ENCODE measurements at places on chromosomes 12 and 14.

- DNase-seq = peak; percentile 75
These were observed 30.1 kb downstream of the LRFN5 start for GRCh38 chr14:41636492-41637392.

GRCh38 chr12:71208053-71208685, 50.4 kb upstream of the TSPAN8 start:
- peak; percentile 58 for DNase-seq

- DNase-seq = no peak
These were observed 5.7 kb downstream of the OR10A7 start for GRCh38 chr12:55226523-55226922.

- DNase-seq = no peak
These were observed 51.1 kb upstream of the HIF1A start for GRCh38 chr14:61644175-61644574.

DNA sequence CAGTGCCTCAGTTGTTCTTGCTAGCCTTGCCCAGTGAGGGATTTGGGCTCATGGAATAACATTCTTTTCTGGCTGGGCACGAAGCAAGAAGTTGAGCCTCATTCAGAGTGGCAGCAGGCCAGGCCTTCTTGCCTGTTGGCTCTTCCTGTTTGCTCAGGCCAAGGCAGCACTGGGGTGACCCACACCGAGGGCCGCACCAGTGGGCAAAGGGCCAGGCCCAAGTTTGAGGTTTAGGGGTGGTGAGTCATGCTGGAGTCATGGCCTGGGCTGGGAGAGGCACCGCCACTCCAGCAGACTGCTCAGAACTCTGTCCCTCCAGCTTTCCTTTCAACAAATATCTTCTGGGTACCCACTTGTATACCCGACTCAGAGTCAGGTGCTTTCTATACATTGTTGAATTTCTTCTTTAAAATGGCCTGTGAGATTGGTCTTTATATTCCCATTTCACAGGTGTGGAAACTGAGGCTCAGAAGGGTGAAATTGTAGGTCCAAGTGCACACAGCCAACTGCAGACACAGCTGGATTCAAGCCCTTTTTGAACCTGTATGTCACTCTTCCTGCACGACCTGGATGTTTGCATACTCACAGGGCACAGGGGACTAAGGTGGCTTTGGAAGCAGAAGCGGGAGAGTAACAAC, 279.4 kb downstream of the FOXN3 start:
- no peak for DNase-seq

DNA sequence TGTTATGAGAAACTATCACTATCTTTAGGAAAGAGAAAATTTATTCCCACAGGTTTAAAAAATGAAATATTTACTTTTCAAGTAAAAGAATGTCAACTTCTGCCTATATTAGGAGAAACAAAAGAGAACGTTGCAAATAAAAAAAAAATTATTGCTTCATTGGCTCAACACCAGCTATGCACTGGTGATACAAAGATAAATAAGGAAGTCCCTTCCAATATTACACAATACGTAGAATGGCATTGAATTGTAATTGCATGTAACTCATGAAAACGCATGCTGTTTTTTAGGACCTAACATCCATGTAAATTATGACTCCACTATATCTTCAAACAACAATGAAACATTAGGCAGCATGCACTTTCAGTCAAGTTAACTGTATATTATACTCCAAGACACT, 56.4 kb upstream of the RERGL start:
- DNase-seq = no peak

DNA sequence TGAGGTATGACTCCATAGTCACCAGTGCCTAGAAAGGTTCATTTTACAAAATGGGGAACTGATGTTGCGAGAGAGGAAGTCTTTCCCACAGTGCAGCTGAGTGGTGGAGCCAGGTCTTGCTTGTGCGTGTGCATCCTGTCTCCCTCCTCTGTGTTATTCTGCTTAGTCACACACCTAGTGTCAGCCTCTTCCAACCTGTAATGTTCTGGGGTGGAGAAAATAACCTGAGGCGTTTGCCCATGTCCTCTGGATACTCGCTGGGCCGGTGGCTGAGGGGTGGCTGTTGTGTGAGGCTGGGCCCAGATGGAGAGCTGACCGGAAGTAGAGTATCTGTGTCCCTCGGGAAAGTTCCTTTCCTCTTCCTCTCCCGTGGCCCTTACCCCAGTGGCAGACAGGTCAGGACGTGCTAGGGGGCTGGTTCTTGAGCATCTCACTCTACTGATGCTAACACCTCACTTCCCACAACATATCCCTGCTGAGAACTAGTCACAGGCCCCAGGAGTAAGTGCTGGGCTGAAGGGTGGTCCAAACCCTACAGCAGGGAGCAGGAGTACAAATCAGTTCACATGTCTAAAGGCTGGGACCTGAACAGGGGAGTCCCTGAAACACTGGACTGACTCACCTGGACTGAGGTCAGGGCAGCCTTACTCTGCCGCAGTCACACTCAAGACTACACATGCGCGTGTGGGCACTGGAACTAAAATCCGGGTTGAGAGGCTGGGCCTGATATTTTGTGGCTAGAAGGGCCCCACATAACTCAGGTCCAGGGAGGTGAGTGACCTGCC, 7.0 kb downstream of the MLF2 start:
- DNase-seq = no peak

DNA sequence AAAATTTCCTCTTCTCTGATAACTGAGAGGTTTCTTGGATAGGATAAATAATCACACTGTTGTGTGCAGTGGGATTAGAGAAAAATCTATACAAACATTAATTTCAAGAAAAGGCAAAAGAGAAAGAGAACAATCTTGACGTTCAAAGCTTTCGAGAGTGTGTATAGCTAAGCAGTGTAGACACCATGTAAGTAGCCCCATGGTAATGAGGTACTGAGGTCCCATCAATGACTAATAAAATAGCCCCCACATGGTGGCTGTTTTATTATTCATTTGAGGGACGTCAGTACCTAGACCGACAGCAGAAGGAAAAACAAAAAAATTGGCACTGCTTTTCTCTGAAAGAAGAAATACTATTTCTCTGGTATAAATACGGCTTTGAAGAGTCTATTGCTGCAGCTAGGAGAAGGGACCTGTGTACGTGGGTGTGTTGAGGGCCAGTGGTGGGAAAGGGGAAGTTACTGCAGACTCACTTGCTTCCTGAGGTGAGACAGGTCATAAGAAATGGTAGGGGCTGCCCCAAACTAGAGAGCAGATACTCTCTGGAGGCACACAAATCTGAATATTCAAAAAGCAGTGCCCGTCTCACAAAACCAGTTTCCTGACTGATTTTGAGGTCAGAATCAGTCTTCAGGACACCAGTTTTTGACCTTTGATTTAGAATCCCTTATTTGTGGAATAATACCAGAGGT, 339.8 kb downstream of the EMP1 start:
- DNase-seq = no peak

- DNase-seq = no peak
These were observed 472.0 kb downstream of the RGS6 start for GRCh38 chr14:72404106-72404774.

DNA sequence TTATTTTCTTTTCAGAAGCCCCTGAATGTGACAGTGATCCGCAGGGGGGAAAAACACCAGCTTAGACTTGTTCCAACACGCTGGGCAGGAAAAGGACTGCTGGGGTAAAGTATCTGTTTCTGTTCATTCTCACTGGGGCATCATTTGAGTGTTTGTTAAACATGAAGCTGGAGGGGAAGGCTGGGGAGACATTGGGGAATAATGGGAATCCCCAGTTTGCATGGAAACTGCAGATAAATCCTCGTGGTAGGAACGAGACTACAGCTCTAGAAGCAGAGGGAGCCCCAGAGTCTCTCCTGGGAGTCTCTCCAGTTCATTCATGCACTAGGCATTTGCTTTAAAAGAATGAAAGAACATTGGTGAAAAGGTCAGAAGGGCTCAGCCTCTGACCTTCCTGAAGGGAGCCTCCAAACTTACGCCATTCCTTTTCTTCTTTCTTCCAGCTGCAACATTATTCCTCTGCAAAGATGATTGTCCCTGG, 2.5 kb upstream of the CFAP251 start:
- no peak for DNase-seq

DNA sequence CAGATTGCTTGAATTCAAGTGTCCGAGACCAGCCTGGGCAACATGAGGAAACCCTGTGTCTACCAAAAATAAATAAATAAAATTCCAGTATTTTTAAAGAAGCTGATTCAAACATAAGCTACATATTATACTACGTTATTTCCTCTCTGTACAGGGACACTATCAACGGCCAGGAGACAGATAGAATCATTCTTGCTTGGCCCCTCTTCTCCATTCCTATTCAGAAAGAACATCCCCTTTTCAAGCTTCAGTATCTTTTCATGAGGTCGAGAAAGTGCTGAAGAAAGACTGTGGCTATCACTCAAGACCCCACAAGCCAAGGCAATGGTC, 314 bp upstream of the DHRS7 start:
- no peak for DNase-seq

- no peak for DNase-seq
These were observed 8.5 kb downstream of the ZFP36L1 start for GRCh38 chr14:68784226-68784910.

DNA sequence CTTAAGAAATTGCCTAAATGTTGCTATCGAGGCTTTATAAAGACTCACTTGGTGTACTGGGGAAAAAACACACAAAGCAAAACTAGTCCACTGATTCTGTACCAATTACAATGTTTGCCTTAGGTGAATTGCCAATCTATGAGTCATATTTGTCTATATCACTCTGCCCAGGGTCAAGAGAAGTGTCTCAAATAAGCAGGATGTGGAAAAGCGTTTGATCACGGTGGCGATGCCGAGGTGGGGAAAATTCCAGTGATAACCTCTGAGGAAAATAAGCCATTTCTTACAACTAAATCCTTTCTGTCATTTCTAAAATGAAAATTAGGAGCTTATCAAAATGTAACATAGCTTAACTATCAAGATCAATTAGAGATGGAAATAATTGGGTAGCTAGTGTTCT, 148.6 kb upstream of the DIO3 start:
- no peak for DNase-seq
